H9 (cell line): ENCODE measurements at places on chromosomes 16 and 17. TPM values are rescaled to one million over a fixed set of nuclear protein-coding genes. Genes with fewer than 3 reads are reported as not detected.

GRCh38 chr17:34647511-34647910 is 68.1 kb downstream of the TMEM132E start:
- no peaks in the 10 kb centered on the region; the same call in 1 of the 2 replicates for H3K36me3 ChIP-seq
- H3K4me3 ChIP-seq: no peak overlapping the region
- no peaks in the 10 kb centered on the region for H3K4me1 ChIP-seq
- H3K27me3 ChIP-seq: no peaks in the 10 kb centered on the region
- no peak for DNase-seq
- no peak overlapping the region for H3K27ac ChIP-seq

DNA sequence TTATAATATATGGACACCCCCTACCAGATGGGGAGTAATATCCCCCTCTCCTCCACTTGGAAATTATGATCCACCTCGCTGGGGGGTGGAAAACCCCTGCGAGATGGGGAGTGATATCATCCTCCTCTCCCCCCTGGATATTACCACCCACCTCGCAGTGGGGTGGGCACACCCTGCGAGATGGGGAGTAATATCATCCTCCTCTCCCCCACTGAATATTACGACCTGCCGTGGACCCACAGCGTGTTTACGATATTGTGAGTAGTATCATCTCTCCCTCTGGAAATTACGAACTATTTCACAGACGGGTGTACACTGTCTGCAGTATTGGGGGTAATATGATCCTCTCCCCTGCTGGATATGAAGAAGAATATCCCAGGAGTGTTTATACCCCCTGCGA is 228.3 kb upstream of the WSCD1 start:
- H3K4me3 ChIP-seq: no peak overlapping the region
- H3K4me1 ChIP-seq: no peaks in the 10 kb centered on the region
- H3K27me3 ChIP-seq: no peaks in the 10 kb centered on the region
- H3K27ac ChIP-seq: no peak overlapping the region
- DNase-seq: peak; percentile 18

The CNGB1 gene
- total RNA-seq: not detected in 2 replicates

- no peaks in the 10 kb centered on the region for H3K27me3 ChIP-seq
- H3K27ac ChIP-seq: no peak overlapping the region
- H3K4me3 ChIP-seq: peak overlapping the region; percentile 82
- no peak for DNase-seq
Measured at GRCh38 chr17:31093866-31094599, 744 bp upstream of the NF1 start.

The OR1F1 gene
- total RNA-seq: not detected in 2 replicates

The C1QBP gene
- total RNA-seq: 390 and 395 TPM in 2 replicates

GRCh38 chr17:55296171-55296695 is 31.5 kb downstream of the HLF start:
- no peak overlapping the region for H3K4me3 ChIP-seq
- H3K27me3 ChIP-seq: no peaks in the 10 kb centered on the region
- H3K27ac ChIP-seq: no peak overlapping the region
- H3K36me3 ChIP-seq: no peaks in the 10 kb centered on the region
